ENCODE measurements at places on chromosomes 5 and 9.

- no peak for DNase-seq
These were observed 60.4 kb downstream of the GHR start for GRCh38 chr5:42483472-42484154.

DNA sequence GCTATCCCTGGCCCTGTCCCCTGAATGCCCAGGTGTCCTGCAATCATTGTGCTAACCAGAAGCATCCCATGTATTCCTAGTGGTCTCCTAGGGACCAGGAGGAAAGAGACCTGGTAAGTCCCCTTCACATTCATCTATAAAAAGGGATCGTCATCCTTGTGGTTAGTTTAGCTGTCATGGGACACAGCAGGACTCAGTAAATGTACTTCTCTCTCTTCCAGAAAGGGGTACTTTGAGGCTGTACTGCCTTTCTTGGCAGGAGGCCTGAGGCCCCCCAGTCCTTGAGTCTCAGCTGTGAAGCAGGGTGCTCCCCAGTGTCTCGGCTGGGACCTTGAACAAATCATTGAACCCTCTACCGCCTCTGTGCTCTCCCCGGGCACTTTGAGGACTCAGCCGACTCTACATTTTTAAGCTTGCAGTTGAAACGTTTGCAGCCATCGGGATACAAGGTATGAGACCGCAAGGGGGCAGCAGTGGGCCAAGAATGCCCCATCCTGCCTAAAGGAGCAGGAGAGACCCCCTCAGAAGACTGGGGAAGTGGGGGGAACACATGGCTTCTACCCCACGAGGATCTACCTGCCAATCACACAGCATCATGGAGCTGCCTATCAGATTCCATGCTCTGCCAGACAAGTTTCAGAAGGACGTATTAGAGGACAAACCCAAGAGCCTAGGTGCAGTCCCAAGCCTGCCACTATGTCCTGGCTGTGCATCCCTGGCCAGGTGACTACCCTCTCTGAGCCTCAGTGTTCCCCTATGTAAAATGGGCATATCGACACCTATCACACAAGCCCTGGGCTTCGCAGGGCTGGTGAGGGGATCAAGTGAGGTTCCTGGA is 2.4 kb upstream of the PHYKPL start:
- peak; percentile 83 for DNase-seq

- DNase-seq, result no peak
These were observed 139.3 kb upstream of the COL5A1 start for GRCh38 chr9:134502266-134502791.

DNA sequence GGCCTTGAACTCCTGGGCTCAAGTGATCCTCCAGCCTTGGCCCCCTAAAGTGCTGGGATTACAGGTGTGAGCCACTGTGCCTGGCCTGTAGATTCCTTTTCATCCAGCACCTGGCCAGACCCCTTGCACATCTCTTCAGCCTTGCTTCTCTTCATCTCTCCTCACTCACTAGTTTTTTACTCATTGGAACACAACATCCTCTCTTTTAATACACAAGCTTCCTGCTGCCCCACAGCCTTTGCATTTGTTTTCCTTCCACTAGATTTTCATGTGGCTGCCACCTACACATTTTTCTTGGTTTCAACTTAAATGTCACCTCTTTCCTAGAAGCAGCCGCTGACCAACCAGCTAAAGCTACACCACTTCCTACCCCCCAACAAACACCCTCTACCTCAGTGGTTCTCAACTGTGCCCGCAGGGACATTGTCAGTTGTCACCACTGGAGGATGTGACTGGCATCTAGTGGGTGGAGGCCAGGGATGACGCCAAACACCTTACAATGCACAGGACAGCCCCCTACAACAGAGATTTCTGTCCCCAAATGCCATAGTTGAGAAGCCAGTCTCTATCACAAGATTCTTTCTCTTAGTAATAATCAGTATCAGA is 33.7 kb downstream of the HAVCR1 start:
- DNase-seq, result peak; percentile 78

- peak; percentile 68 for DNase-seq
These were observed 610 bp downstream of the PSIP1 start for GRCh38 chr9:15509931-15510788.

- DNase-seq, result peak; percentile 71
These were observed 23.4 kb downstream of the CORO2A start for GRCh38 chr9:98168941-98169488.

- DNase-seq, result no peak
These were observed 162.2 kb downstream of the PIK3R1 start for GRCh38 chr5:68377733-68378132.

GRCh38 chr5:106545325-106545724 is 1125.4 kb downstream of the EFNA5 start:
- no peak for DNase-seq

- DNase-seq, result no peak
These were observed 199.3 kb upstream of the ADAMTSL1 start for GRCh38 chr9:18274693-18275092.

DNA sequence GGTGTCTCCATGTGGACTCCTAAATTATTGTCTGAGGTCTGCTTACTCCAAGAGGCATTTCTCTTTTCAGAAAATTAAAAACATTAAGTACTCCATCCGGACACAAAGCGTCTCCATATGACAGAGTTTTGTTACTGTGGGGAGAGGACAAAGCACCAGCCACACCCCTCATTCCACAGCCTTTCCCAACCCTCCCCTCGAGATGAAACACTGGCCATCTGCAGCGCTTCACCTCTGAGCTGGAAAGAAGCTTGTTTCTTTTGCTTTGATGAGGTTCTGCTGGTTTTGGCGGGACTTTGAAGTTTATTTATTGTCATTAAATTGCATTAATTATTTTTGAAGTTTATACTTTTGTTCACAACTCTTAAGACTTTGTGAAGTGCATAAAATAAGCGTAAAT is 27.6 kb upstream of the NKD2 start:
- no peak for DNase-seq

- DNase-seq, result no peak
These were observed 15.5 kb downstream of the MEGF9 start for GRCh38 chr9:120698766-120699165.

- peak; percentile 6 for DNase-seq
These were observed 756 bp downstream of the VAV2 start for GRCh38 chr9:133991214-133991921.
